ENCODE measurements at places on chromosomes 1 and 21.
A peak's percentile ranks its signal among the peaks of the same experiment; 100 is the strongest.

- no peak for DNase-seq
These were observed 154.0 kb downstream of the TGFB2 start for GRCh38 chr1:218499011-218499691.

DNA sequence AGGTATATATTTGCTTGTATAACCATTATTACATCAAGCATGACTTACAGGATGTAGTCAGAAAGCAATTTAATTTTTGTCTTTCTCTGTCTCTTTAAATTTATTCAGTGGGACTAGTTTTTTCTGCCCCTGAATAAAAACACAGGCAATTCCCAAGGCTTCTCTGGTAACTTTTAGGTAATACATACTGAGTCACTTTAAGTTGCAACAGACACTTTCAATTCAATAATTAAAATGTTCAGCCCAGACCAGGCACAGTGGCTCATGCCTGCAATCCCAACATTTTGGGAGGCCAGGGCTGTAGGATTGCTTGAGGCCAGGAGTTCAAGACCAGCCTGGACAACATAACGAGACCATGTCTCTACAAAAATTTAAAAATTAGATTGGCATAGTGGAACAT lies 12.3 kb downstream of the SLC44A3 start:
- no peak for DNase-seq

- no peak for DNase-seq
These were observed 23.9 kb upstream of the SPRR2G start for GRCh38 chr1:153174624-153175023.

DNA sequence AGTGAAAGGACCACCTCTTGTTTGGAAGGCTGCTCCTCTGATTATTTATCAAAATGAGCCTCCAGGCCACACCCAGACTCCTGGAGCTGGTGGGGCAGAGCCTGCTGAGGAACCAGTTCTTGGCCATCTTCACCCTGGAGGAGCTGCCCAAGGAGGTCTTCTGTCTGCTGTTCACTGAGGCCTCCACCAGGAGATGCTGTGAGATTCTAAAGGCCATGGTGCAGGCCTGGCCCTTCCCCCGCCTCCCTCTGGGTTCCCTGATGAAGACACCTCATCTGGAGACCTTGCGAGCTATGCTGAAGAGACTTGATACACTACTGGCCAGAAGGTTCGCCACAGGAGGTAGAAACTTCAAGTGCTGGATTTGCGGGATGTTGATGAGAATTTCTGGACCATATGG lies 61.7 kb upstream of the GJA8 start:
- DNase-seq, result no peak

- no peak for DNase-seq
These were observed 165.6 kb downstream of the DSCAM start for GRCh38 chr21:40681164-40681859.

GRCh38 chr1:149846042-149846441 lies 53.3 kb upstream of the BOLA1 start:
- DNase-seq, result no peak

GRCh38 chr1:25890239-25891034 lies 14.9 kb upstream of the PAQR7 start:
- DNase-seq, result no peak

- DNase-seq, result no peak
These were observed 37.1 kb upstream of the BACE2 start for GRCh38 chr21:41130883-41131282.

DNA sequence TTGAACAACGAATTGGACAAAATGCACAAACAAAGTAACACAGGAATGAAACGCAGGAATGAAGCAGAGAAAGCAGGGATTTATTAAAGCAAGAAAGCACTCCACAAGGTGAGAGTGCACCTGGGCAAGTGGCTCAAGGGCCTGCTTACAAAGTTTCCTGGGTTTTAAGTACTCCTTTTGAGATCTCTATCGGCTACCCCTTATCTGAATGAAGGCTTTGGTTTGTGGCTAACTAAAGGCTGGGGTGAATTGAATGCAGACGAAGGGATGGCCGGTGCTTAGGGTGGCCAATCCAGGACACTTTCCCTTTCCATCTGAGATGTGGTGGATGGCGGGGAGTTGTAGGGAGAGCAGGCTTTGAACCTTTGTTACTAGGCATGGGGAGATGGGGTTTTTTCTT lies 151.4 kb upstream of the KIAA0040 start:
- no peak for DNase-seq

DNA sequence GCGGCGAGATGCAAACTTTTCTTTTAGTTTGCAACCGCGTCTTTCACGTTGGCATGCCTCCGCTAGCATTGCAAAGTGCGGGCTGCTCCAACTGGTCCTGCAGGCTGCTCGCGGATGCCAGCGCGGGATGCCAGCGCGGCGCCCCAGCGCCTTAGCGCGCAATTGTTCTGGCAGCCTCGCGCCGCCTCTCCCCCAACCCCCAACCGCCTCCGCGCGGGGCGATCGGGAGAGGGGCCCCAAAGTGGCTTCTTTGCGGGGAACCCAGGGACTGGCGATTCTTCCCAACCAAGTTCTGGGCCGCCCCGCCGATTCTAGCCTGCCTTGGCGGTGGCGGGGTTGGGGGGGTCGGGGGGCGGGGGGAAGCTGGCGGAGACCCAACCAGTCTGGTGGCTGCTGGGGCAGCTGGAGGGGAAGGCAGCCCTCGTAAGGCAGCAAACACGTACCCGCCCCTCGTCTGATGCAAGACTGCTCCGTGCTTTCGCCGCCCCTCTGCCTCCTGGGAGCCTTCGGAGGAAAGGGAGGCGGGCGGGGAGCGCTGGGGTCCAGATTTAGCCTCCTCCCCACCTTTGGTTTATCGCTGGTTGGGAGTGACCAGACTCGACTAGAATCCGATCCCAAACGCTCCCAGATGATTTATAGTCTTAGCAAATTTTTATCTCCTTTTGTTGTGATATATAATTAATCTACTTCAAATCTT lies 756 bp downstream of the PHGDH start:
- DNase-seq, result peak; percentile 65

GRCh38 chr21:38843806-38844503 lies 38.2 kb downstream of the ETS2 start:
- no peak for DNase-seq

DNA sequence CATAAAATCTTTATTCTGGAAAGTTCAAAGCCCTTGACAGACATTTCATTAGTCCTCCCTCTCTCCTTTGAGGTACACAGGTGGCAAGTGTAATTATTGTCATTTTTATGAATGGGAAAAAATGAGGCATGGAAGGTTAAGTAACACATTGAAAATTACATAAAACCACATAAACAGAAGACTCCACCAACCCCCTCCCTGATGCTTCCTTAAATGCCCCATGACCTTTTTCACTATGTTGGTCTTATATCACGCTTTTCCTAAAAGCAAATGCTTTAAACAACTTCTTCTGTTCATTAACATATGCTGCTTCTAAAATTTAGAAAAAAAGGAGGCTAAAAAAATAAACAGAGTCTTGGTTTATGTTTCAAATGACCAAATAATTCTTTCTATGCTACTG lies 648.4 kb downstream of the PTPRC start:
- DNase-seq, result no peak

GRCh38 chr1:203451836-203452784 lies 23.5 kb upstream of the PRELP start:
- DNase-seq, result no peak

DNA sequence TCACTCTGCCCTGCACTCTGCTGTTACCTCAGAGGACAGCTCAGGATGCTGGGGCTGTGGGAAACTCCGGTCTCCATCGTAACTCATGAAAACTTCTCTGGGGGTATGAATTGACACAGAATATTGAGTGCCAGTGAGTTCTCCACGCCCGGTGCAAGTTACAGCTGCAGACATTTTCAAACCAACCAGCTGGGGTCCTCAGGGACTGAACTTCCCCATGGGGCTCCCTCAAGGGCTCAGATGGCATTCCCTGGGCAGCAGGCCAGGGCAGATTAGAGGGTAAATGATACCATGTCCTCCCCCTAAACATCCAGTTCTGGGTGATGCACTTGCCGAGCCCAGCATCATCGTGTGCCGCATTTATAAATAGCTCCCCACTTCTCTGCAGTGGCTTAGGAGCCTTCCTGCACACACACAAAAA lies 27.8 kb upstream of the CCSAP start:
- no peak for DNase-seq

DNA sequence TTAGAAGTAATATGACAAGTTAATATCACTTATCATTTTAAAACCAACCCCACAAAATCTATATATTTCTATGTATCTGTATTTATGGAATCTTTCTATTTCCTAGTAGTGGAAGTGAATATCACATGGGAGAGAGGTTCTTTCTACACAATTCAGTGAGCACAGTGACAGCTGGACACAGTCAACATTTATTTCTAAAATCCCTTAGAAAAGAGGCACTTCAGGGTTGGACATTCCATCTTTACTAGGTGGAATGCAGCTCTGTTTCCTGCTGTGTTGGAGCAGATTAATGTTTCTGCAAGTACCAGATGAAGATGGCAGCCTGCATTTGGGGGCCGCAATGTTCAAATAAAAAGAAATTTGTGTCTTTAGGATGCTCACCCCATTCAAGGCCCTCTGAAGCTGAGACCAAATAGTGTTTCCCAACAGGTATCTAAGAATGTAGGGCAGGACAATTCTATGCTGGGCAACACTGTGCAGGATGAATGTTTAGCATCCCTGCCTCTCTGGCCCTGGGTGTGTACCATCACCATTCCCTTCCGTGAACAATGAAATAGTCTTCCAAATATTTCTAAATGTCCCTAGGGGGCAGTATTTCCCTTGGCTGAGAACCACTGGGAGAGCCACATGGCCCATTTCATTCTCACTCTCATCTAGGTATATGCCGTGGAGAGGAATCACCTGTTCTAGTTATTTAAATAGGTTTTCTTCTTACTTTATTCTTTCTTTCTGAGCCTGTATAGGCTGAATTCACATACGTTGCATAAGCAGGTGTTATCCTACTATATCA lies 394.8 kb downstream of the PRDM2 start:
- DNase-seq, result no peak

DNA sequence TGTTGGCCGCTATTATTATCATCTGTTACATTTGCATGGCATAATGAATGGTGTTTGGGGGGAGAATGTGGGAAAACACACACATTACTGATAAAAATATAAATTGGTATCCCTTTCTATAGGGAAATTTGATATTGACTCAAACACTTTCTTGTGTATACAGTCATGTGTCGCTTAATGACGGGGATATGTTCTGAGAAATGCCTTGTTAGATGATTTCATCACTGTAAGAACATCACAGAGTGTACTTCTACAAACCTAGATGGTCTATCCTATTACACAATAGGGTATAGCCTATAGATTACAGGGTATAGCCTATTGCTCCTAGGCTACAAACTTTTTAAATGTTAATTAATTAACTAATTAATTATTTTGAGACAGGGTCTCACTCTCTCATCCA lies 67.2 kb upstream of the B3GALNT2 start:
- DNase-seq, result no peak

GRCh38 chr21:18370301-18370700 lies 33.3 kb downstream of the TMPRSS15 start:
- DNase-seq, result no peak

DNA sequence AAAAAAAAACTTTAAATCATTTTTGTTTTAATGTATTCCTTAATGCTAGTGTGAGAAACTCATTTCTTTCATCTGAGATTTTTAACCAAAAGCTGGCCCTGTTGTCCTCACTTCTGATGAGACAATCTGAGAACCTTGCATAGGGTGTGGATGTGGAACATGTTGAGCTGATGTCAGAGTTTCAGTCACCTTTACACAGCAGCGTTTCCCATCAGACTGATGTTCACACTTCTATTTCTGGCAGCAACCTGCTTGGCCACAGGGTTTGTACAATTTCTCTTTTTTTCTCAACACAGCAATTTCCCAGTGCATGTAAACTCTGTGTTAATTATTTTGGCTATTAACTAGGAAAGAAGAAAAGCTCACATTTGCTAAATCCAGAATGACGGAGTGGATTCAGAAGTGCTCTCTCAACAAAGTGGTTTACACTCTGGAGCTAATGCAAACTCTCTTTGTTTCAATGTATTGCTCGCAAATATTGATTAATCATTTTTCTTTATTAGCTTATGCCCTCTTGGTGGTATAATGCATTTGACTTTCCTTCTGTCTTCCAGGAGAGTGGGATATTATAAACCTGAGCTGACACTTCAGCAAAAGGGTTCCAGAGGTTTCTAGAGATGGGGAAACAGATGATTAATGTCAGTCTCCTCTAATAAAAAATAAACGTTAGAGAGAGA lies 70.5 kb upstream of the HSPA13 start:
- no peak for DNase-seq

GRCh38 chr1:225848030-225848955 lies 33.9 kb downstream of the TMEM63A start:
- no peak for DNase-seq

DNA sequence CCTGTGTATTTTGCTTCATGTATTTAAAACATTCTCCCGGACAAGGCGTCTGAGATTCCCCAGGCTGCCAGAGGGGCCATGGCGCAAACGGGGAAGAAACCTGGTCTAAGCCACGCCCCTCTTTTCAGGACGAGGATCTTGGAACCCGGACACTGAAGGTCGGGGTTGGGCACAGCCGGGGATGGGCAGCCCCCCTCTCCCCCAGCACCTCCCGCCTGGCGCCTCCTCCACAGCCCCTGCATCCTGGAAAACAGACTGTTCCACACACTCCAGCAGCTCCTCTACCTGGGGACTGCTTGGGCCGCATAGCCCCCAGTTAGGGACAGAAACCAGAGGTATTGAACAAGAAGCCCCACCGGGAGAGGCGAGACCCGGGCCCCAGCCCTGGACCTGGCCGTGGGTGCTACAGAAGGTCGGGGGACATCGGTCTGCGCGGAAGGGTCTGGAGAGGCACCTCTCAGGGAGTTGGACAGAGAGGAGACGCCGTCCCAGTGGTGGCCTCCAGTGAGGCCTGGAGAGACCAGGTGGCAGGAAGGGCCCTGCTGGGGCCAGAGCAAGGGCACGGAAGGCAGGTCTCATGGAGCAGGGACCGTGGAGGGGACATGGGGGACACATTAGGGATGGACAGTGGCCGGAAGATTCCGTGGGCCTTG lies 5.4 kb downstream of the TP73 start:
- DNase-seq, result no peak

DNA sequence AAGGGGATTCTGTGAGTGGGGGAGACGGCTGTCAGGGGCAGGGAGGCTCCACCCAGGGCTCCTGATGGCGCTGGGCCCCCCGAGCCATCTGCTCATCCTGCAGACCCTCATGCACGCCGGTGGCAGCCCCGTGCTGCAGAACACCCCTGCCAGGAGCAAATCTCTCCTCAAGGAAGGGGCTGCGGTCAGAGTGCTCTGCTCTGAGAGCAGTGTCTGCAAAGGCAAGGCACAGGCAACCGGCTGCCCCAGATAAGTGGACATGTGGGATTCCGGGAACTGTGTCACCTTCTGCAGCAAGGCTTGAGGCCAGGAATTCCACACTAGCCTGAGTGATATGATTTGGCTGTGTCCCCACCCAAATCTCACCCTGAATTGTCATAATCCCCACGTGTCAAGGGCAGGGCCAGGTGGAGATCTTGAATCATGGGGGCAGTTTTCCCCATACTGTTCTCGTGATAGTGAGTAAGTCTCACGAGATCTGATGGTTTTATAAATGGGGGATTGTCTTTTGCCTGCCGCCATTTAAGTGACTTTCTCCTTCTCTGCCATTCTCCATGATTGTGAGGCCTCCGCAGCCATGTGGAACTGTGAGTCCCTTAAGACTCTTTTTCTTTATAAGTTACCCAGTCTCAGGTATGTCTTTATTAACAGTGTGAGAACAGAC lies 101.0 kb downstream of the PDE9A start:
- DNase-seq, result no peak
